Right ventricle myocardium superior (tissue), 1 donor: ENCODE measurements at places on chromosomes 2 and 18.
A peak's percentile ranks its signal among the peaks of the same experiment; 100 is the strongest.

DNA sequence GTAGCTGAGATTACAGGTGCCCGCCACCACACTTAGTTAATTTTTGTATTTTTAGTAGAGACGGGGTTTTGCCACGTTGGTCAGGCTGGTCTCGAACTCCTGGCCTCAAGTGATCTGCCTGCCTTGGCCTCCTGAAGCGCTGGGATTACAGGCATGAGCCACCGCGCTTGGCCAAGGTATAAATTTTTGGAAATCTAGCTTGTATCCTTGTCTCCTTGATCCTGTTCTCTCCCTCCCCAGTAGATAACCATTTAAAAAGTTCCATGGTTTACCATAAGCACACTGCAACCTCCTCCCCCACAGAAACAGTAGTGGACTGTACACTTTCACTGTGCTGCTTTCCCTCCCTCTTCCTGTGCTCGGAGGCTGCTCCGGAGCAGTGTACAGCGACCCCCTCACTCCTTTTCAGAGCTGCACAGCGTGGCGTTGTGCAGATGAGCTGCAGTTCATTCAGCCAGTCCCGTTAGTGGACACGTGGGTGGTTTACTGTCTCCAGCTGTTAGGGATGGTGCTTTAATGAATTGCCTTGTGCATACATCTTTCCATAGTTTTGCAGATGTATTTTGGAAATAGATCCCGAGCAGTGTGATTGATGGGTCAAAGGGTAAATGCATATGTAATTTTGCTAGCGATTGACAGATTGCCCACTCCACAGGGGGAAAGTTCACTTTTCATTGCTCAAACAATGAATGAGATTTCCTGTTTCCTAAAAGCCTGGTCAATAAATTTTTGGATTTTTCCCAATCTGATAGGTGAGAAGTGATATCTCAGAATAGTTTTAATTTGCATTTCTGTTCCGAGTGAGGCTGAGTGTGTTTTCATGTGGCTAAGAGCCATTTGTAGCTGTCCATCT lies 14.8 kb downstream of the ASB1 start:
- no peak for DNase-seq

DNA sequence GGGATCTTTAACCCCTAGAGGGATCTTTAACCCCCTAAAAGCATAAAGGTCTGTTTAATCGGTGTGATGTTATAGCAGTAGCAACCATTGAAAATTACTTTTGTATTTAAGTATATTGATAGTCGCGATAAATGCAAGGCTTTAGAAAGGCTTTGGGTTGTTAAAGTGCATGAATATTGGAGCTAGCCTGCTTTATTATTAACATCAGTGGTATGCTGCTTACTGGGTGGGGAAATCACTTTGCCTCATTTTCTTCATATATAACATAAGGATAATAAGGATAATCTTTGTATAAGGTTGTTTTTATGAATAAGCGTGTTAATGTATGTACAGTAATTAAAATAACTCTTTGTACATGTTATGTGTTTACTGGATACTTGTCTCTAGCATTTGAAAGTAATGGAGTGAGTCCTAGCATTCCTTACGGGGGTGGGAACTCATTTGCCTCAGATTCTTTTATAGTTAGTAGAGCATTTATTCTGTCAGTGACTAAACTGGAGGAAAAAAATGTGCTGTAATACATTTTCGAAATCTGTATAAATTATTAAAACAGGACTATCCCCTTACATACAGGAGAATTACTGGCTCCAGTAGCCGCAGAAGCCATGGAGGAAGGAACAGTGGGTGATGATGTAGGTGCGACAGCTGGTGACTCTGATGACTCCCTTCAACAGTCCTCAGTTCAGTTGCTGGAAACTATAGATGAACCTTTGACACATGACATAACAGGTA lies 122.2 kb downstream of the BIRC6 start:
- DNase-seq = no peak

- no peak for DNase-seq
Observed at GRCh38 chr2:12970861-12971260, 254.1 kb downstream of the TRIB2 start.

DNA sequence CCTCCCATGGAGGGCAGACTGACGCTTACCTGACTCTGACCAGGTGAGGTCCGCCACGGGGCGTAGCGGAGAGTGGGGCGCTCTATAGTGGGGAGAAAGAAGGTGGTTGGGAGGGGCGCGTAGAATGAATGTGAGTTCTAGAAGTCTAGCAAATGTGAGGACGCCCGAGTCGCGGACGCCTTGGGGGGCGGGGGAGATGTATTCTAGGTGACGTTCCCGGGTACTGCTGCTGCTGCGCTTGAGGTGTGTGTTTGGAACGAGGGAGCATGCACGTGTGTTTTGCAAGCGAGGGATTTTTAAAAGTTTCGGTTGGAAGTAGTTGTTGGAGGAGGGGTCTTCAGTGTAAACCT lies 758 bp downstream of the RIF1 start:
- peak; percentile 55 for DNase-seq

DNA sequence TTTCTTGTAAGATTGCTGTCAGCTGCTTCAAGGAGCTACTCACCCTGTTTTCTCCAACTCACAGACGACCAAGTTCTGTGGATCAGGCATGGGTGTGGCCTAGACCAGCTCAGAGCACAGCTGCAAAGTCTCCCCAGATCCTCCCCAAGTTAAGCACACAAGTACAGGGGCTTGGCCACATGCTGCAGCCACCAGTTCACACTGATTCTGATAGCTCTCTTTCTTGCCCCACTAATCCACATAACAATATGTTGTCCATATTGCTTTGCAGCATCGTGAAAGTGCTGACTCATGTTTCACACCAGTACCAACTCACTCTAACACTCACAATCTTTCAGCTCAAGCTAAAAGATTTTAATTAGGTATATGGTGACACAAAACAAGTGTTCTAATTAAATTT lies 437.0 kb downstream of the PARD3B start:
- no peak for DNase-seq

DNA sequence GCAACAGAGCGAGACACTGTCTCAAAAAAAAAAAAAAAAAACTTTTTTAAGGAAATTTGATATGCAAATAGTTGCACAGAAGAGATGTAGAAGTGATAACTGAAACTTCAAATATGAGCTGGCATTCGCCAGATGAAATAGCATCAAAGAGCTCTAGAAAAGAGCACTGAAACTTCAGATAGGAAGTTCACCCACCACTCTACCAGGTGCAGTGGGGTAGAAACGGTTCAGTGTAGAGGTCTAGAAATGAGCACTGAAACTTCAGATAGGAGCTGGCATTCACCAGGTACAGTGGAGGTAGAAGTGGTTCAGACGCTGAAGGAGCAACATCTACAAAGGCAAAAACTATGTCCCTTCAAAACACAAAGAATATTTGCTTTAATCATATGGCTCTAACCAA lies 9.0 kb upstream of the ONECUT2 start:
- DNase-seq = no peak

- DNase-seq = no peak
Observed at GRCh38 chr2:14930441-14930840, 297.9 kb downstream of the LRATD1 start.

DNA sequence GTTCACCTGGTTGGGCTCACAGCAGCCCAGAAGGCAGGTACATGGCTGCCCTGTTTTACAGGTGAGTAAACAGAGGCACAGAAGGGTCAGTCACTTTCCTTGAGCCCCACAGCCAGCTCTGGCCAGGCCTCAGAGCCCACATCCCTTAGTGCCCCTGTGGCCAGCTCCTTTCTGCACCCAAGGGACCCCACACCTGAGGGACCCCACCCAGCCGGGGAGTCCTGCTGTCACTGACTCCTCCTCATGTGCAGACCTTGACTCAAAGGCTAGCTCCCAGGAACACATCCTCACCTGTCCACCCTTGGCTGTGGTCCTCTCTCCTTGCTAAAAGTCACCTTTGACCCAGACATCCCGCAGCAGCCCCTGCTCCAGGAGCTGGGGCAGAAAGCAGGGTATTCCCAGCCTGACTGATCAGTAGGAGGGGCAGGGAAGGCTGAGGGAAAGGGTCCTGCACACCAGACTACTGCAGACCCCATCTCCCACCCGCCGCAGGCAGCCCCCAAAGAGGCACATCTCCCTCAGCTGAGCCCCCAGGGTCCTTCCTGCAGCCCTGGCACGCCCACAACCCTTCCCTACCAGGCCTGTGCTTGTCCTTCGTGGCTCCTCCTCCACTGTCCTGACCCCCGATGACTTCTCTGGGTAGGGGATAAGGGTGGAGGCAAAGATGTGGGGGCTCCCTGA lies 9.8 kb upstream of the ARHGEF4 start:
- no peak for DNase-seq

DNA sequence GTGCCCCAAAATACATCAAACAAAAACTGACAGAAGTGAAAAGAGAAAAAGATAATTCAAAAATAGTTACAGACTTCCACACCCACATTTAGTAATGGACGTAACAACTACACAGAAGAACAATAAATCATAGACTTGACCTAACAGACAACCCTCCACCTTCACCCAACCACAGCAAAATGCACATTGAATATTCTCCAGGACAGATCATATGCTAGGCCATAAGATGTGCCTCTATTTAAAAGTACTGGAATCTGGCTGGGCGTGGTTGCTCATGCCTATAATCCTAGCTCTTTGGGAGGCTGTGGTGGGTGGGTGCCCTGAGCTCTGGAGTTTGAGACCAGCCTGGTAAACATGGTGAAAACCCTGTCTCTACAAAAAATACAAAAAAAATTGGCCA lies 20.0 kb downstream of the SLC66A2 start:
- no peak for DNase-seq

- no peak for DNase-seq
Observed at GRCh38 chr18:9428301-9428706, 47.0 kb upstream of the RALBP1 start.

DNA sequence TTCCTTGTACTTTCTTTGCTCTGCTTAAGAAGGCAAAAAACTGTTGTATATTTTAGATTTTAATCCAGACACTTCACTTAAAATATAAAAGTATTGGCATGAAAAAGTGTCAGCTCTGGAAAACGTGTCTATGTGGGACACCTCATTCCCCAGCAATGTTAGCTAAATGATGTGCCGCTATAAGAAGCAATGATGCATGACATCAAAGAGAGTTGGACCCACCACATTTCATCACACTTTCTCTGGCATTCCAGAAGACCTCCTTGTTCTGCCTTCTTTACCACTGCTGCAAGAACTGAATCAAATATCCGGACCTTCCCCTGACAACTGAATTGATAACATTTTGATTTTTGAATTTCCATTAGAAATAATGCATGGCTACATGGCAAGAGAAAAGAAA lies 242.4 kb upstream of the TANK start:
- no peak for DNase-seq

- DNase-seq = no peak
Observed at GRCh38 chr2:67955748-67956603, 106.8 kb downstream of the C1D start.

DNA sequence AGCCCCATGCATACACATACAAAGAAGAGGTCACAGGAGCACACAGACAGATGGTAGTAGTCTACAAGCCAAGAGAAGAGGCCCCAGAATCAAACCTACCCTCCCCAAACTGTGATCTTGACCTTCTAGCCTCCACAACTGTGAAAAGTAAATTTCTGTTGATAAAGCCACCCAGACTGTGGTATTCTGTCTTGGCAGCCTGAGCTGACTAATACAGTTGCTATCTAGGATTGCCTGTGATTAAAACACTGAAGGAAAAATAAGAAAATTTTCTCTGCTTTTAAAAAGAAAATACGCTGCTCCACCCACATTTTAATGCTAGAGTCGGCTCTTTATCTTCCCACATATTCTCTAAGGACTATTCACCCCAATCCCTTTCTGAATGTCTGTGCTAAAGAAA lies 143.7 kb upstream of the TMEM200C start:
- no peak for DNase-seq

DNA sequence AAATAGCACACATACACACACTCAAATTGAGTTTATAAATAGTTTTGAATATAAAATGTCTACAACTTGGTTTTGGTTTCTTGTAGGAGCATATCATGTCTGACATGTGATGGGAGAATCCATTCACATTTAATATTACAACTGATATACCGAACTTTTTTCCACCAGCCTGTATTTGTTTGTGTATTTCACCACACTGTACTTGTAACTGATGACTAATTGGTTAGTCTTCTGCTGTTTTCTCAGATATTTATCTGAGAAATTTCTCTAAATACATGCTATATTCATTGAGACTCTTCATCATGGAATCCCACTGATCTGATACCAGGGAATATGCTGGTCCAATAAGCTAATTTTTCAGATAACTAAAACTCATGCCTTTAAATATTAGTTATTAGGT lies 56.3 kb upstream of the UBXN4 start:
- no peak for DNase-seq

DNA sequence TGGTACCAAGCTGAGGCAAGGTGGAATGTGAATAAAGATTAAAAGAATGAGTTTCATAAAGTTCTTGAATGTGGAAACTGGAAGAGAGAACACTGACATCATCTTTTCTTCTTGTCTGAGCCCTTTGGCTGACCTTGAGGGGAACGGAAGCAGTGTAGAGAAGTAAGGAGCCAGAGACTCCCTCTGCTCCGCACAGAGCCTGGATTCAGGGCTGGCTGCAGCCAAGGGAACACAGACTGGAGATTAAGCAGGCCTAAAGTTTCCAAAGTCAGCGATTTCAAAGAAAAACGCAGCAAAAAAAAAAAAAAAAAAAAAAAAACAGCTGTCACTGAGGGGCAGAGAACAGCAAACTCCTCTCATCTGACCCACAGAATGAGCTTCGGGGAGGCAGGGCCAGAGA lies 19.3 kb upstream of the ALK start:
- peak; percentile 53 for DNase-seq

DNA sequence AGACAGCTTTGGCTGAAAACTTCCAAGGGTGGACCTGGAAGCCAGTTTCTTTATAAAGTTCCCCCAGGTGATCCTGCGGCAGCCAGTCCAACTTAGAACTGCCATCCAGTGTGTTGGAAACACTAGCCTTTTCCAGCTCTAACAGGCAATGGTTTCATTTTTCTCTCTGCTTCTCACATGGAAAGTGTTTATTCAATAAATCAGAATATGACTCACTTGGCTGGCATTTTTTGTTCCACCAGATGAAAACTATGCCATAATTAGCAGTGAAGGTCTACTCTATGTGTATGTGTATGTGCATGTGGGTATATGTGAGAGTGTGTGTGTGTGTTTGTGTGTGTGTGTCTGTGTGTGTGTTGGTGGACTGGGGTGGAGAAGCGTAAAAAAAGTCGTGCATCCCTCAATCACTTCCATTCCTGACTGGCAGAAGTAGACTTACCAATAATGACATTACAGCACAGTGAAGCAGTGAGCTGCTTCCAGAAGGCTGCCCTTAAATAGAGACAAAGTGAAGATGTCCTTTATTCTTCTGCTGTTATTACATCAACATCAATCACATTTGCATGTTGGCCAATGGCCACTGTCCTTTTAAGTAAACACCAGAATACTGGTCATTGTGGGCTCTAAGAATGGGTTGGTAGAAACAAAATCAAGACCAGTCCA lies 90.9 kb upstream of the SETBP1 start:
- no peak for DNase-seq

- DNase-seq = no peak
Observed at GRCh38 chr2:64639691-64640090, 14.0 kb downstream of the SERTAD2 start.

DNA sequence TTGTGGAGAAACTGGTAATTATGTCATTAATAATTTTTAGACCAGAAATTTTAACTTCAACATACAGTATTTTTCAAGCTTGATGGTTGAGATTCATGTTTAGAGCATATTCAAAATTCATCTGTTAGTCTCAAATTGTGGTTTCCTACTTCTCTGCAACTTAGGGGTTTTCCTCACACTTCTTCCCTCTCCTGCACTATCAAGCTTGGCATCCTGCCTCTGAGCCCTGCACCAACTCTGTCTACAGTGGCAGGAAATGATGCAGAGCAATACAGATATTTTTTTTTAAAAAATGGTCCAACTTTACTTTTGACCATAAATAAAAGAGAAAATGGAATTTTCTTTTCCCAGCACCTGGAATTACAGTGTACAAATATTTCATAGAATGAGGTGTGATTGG lies 247.3 kb downstream of the NUP35 start:
- no peak for DNase-seq
